Caudate nucleus (tissue), 63 donors: ENCODE measurements at places on chromosomes 3 and 15.

GRCh38 chr3:111481551-111481950 is 60.4 kb upstream of the CD96 start:
- DNase-seq, result no peak

DNA sequence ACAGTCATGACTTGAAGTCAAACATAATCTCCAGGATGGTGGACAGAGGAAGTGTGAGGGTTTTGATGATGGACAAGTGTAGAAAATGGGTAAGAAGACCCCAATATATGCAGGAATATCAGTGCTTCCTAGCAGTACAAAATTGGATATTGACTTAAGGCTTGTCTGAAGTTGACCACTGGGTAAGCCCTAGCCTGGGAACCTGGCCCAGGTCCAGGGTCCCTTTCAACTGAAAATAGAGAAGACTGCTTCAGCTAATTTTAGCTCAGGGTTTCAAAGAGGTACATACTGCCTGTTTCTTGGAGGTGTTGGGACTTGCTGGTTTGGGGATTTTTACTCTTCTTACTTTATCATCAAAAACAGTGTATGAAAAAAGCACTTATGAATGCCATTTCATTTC is 4.7 kb downstream of the NR1D2 start:
- DNase-seq, result no peak

DNA sequence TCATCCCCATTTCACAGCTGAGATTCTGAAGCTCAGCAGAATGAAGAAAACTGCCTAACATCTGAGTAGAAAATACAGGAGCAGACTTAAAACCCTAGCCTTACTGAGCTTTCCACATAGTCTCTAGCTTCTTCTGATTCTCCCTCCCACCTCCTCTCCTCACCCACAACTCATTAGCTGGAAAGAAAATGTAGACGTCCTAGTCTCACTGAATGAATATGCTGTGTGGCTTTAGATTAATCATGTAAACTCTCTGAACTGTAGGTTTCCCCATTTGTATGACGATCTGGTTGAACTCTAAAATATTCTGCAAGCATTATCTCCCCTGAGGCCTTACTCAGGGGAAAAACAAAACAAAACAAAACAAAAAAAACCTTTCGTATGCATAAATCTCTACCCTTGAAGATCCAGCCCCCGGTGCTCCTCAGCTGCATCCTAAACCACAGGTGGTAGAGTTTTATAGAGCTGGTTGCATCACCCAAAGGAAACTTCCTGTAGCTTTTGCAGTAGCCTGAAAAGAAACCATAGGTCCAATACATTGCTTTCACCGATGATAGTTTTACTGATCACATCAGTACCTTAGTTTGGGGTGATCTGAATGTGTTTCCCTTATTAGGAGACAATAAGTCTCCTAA is 40.6 kb downstream of the FOXB1 start:
- DNase-seq, result no peak

DNA sequence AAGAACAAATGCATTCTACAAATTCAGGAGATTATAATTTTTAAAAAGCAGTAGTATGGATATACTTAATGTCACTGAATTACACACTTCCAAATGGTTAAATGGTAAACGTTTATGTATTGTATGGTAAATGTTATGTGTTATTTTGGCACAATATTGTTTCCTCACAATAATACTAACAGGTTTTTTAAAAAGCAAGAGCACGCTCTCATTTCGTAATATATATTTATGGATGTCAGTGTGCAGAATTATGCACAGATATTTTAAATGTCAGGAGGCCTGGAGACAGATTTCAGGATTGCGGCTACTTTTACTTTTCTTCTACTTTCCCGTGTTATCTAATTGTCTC is 533 bp downstream of the ZNF445 start:
- no peak for DNase-seq

DNA sequence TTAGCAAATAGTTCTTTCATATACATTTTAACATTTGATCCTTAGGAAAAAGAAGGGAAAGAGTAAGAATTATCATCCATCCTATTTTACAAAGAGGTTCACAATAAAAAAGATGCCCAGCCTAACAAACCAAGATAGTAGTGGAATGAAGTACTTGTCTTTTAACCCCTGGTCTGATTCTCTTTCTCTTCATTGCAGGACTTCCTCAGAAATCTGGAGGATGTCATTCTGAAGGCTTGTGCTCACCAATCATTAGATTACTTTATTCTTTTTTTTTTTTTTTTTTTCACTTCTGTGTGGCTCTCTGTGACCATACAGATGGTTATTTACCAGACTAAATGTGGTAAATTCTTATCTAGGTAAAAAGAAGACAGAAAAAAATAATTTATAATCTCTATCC is 7.0 kb downstream of the HDGFL3 start:
- no peak for DNase-seq

DNA sequence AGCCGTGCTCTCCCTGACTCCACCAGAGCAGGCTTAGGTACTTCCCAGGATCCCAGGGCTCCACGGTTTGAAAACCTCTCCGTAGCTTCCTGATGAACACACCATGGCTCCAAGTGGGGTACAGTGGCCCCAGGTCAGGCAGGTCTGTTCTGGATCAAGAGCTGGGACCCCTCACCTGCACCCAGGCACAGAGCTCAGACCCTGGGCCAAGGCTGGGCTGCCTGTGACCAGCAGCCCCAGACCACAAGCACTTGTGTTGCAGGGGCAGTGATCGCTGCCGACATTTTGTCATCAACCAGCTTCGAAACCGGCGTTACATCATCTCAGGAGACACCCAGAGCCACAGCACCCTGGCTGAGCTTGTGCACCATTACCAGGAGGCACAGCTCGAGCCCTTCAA is 5.3 kb downstream of the SH2D7 start:
- DNase-seq, result no peak

GRCh38 chr3:4290272-4290893 is 12.8 kb upstream of the SETMAR start:
- no peak for DNase-seq

- no peak for DNase-seq
Observed at GRCh38 chr15:66126031-66126441, 127.5 kb downstream of the MEGF11 start.

GRCh38 chr3:177197727-177198460 is 612 bp upstream of the TBL1XR1 start:
- no peak for DNase-seq

DNA sequence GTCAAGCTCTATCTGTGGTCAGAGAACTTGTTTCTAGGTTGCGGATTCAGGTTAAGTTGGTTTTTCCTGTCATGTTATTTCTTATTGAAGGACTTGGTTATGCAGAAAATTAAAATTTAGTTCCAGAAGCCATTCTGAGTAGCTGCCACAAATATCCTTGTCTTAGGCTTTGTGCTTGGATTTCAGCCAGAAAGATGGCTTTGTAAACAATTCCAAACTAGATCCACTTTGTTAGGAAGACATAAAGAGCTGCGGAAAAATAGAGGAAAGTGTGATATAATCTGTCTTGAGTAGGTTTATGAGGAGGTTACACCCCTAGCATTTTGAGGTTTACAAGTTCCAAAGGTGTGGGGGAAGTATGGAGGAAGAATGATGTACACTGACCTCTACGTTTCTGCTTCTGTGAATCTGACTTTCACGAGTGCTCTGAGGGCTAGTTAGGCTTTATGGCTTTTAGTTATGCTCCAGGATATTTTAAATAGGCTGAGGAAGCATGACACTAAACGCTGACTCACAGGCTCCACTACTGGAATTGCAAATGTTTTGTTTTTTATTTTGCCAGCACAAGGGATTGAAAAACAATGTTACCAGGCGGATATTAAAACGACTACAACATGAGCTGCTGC is 46.3 kb upstream of the UTS2B start:
- no peak for DNase-seq

- DNase-seq, result no peak
Observed at GRCh38 chr3:194166682-194167479, 30.9 kb downstream of the HES1 start.

DNA sequence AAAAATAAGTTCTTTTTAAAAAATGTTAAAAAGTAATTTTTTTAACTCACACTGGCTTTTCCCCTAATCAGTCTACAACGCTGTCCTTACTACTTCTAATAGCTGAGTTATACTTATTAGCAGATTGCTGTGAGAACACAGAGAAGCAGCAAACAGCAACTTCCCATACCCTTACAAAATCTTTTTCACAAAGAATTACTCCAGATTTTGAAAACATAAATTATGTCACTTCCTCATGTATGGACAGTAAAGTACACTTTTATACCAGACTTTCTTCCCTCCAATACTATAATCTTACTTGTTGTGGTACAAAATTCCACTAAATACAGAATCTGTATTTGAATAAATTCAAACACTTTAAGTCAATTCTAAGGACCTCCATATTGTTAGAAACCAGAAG is 2.1 kb downstream of the PHC3 start:
- DNase-seq, result no peak

GRCh38 chr3:95775486-95776094 is 1038.8 kb upstream of the EPHA6 start:
- DNase-seq, result no peak

DNA sequence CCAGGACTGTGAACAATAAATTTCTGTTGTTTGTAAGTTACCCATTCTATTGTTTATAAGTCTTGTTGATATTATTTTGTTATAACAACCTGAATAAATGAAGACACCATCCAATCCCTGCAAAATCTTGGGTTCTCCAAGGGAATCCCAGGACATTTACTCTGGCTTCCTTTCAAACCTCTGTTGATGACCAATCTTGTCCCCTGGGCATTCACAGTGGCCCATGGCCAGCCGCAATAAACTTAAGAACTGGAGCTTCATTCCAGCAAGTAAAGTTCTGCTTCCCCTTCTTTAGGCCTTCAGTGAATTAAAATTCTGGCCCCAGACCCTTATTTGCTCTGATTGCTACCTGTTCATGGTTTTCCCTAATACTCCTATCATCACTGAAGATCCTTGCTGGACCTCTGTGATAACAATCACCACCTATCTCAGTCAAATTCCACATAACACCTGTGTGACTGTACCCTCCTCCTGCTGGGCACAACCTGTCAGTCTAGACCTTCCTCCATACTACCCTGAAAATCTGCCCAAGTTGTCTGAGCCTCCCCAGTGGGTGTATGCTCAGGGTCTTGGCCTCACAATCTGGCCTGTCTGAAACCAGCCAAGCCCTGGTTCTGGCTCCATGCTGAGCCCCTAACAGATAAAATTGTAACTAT is 153.1 kb downstream of the SEMA6D start:
- no peak for DNase-seq

- DNase-seq, result no peak
Observed at GRCh38 chr15:98555173-98555515, 93.2 kb upstream of the IGF1R start.

GRCh38 chr3:172241405-172241804 is 202.0 kb downstream of the FNDC3B start:
- DNase-seq, result no peak

DNA sequence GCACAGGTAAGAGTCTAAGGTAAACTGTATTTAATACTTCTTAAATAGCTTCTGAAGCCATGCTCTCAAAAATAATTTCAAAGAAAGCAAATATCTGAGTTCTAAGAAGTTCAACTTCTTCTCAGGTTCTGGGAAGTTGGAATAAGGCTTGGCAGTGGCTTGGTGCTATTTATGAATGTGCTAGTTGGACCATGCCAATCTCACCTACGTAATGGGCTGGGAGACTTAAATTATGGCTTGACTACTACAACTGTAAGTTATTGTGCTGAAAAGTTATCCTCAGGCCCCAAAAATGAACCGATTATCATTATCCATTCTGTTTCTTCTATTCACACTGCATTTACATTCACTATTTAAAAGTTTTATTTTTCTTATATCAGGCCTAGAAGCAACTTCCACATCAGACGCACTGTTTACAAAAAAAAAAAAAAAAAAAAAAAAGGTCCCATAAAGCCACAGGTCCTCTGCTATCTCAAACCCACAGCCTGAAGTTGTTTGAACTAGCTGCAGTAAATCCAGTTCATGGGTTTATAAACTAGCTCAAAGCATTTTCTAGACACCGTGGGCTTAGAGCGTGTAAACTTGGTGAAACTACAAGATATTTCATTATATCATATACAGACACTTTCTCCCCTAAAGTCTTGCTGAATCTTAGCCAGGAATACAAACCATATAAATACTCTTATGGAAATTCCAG is 3.4 kb downstream of the LRIG1 start:
- DNase-seq, result no peak

GRCh38 chr15:59838900-59839299 is 149.8 kb upstream of the BNIP2 start:
- DNase-seq, result no peak

GRCh38 chr3:10196389-10197052 is 31.8 kb downstream of the IRAK2 start:
- DNase-seq, result no peak

GRCh38 chr3:192816351-192816750 is 89.0 kb upstream of the FGF12 start:
- DNase-seq, result peak; percentile 37

- DNase-seq, result no peak
Observed at GRCh38 chr3:190003068-190003467, 117.6 kb downstream of the P3H2 start.

DNA sequence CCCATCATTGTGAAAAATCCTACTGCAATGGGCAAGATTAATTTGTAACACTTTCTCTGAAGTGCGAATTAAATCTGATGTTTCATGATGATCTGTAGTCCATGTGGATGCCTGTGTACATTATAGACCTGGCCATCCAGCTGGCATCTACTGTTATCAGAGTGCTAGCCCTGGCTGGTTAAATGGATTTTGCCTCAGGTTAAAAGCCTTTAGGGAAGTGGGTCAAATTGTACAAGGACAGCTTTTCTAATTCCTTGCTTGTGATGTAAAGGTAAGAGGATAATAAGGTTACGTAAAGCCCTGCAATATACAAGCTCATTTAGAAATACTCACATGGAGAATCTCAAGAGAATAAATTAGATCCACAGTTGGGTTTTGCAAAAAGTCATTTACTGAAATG is 138.2 kb downstream of the EPHA3 start:
- no peak for DNase-seq

GRCh38 chr3:46163556-46164041 is 44.5 kb downstream of the CCR1 start:
- no peak for DNase-seq

DNA sequence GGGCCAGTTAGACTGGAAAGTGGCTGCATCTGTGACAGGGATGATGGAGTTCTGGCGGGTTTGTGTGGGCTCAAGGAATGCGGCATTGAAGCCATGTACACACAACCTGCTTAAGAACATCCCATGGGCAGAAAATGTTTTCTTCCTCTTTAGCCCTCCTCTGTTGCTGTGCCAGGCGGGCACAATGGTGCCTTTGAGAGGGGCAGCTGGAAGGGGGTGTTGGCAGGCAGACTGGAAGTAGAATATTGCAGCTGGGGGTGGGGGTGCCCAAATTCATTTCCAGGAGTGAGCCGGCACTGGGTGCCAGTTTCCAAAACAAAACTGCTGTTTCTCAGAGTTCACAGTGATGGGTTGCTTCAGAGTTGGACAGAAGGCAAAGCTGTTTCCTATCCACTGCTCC is 91.8 kb upstream of the ETV5 start:
- peak; percentile 57 for DNase-seq

GRCh38 chr3:174613173-174613572 is 246.0 kb upstream of the NAALADL2 start:
- DNase-seq, result no peak

DNA sequence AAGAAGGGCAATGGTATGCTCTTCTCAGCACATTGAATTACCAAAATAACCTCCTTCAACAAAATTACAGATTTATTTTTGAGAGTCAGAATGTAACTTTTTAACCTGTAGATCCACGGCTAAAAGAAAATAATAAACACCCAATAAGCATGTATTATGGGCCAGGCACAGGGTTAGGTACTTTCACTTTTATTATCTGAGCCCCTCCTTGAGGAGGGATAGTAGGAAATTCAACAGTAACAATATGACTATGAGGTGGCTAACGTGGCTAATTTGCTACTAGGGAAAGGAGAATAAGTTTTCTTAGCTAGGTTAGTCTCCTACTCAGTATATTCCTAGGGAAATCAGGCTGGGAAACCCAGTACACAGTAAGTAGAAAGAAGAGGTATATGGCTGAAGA is 306.9 kb downstream of the GAP43 start:
- no peak for DNase-seq
